NCI-H1436 (cell line): ENCODE measurements at places on chromosomes 3 and 15.

DNA sequence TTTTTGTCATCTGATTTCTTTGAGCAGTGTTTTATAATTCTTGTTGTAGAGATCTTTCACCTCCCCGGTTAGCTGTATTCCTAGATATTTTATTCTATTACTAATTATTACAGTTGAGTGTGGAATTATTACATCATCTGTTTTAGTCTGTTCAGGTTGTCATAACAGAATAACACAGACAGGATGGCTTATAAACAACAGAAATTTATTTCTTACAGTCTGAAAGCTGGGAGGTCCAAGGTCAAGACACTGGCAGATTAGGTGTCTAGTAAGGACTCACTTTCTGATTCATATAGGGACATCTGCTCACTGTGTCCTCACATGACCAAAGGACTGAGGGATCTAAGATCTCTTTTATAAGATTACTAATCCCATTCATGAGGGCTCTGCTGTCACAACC lies 121.3 kb upstream of the THBS1 start:
- no peak for DNase-seq

DNA sequence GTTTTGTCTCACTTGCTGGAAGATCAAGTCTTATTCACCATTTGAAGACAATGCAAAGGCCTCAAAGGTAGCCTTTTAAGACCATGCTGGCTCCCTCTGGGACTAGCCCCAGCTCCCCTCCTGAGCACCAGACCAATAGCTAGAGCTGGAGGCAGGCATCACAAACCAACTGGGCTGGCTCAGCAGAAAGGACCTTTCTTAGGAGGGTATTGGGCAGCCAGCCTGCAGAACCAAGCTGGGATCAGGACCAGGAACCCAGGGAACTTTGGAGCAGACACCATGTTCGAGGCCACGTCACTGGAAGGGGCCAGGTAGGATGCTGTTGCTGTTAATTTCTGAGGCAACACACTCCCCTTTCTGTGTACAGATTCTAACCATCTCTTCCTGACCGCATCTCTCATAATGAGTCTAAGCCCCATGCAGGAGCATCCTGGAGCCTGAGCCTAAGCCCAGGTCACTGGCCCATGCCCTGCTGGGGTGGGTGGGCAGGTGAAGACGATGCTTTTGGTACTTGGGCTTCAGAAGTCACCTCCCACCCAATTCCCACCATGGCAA lies 81.4 kb upstream of the KLF13 start:
- DNase-seq: no peak

DNA sequence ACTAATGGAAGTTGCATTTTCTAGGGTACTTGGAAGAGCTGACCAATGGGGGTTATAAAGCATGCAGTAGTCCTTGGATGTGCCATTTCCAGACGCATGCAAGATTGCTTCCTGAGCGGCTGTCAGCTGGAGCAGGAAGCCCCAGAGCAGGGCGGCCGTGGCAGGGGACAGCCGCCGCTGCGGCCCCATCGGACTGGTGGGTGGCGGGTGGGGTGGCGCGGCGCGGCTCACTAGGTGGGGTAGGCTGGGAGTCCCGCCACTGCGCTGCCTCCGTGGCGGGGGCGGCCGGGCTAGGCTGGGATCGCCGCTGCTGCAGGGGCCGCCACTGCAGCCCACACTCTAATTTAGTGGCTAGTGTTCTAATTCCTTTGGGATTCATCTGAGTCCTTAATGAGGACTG lies 56.5 kb upstream of the FGF7 start:
- DNase-seq: no peak

GRCh38 chr3:48001991-48002390 lies 14.2 kb downstream of the MAP4 start:
- DNase-seq: no peak

GRCh38 chr15:58748852-58749531 lies 515 bp downstream of the ADAM10 start:
- peak; percentile 12 for DNase-seq

DNA sequence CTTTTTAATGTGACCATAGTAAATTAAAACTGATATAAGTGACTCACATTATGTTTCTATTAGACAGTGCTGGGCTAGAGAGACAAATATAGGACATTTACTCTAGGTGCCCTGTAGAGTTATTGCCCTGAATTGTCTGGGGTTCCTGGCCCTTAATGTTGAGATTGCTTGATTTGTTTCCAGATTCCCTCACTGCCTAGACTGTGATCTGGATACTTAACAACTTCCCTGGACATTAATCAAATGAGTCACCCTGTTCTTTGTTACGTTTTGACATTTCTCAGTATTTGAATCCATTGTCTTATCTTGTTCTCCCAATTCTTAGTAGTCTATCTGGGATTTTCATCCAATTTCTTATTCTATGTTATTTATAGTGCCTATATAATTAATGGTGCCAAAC lies 65.8 kb downstream of the DTWD1 start:
- DNase-seq: no peak

- no peak for DNase-seq
These were observed 176.6 kb downstream of the IL20RB start for GRCh38 chr3:137134431-137134830.

GRCh38 chr15:57504599-57504940 lies 87.1 kb upstream of the MYZAP start:
- no peak for DNase-seq

GRCh38 chr3:106329521-106329920 lies 460.7 kb upstream of the CBLB start:
- no peak for DNase-seq

GRCh38 chr3:114880078-114880477 lies 267.0 kb downstream of the ZBTB20 start:
- peak; percentile 74 for DNase-seq

GRCh38 chr3:185606196-185606595 lies 20.1 kb downstream of the SENP2 start:
- DNase-seq: no peak

DNA sequence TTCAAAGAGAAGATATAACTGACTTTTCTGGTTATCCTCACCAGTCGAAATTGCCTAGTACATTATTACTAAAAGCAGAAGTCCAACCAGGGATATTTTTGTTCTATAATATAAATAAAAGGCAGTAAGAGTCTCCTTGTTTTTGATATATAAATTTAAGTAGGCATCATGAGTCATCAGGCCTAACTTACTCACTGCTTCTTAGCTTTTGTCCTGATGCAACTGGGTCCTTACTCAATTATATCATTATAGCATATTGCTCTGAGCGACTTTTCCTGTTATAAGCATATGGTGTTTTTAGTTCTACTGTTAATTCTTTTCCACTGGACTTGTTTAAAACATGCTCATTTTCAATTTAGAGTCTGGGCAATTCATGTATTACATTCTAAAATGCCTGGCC lies 910.1 kb downstream of the MCTP2 start:
- DNase-seq: no peak

DNA sequence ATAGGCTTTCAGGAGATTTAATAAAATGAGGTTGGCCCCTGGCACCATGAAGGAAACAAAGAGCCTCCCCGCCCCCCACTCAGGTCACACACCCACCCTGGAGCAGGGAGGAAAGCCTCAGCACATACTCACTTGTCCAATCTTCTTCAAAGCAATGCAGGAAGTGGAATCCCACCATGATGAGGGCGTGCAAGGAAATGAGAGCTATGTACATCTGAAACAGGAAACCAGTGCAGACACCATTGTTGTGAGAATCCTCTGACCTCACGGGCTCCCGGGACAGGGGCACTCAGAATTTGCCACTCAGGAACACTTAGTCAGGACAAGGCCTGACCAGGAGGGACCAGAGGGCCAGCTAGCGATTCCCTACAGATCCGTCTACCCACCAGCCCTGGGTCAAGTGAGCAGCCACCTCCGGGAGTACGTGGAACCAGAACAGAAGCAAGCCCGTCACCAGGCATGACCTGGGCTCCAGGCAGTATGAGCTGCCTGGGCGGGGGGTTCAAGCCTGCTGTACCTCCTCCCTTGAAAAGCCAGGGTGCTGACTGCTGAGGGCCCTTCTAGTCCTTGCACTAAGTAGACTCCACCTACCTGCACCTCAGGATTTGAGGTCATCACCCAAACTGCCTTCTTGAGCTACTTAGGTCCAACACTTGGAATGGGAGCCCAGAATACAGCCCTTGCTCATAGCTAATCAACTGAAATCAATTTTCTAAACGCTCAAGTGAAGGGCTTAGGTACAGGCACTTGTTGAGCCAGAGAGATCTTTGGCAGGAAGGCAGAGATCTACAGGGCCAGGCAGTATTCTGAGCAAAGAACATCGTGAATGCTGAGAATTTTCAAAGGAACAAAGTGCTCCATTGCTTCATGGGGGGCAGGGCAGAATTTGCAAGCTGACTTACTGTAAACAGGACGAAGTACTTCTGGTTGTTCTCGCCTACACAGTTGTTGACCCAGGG lies 42.7 kb downstream of the ZDHHC3 start:
- DNase-seq: no peak
